ENCODE measurements at places on chromosomes 11 and 22.

- no peak for DNase-seq
These were observed 110.9 kb downstream of the NTM start for GRCh38 chr11:131481303-131481702.

- DNase-seq, result peak; percentile 47
These were observed 236.1 kb downstream of the TTC28 start for GRCh38 chr22:28443526-28443876.

GRCh38 chr22:41132550-41132949 is 40.2 kb downstream of the EP300 start:
- DNase-seq, result no peak

DNA sequence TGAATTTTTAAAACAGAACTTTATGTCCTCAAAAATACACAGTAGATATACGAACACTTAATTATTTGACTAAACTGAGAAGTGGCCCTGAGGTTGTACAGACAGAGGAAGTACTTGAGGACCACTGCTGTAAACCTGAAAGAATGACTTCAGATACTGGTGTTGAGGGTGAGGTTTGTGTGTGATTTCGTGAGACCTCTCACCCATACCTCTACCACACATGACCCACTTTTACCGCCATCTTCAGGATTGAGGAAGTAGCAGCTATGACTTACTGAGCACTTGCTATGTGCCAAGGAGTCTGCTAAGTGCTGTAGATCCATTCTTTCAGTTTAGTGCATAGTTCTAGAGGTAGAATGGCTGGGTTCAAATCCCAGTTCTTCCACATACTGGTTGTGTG is 21.9 kb downstream of the MMP13 start:
- no peak for DNase-seq

- no peak for DNase-seq
These were observed 20.0 kb downstream of the CALCB start for GRCh38 chr11:15093432-15093831.
